ENCODE measurements at places on chromosomes 5 and 9.
A peak's percentile ranks its signal among the peaks of the same experiment; 100 is the strongest.

DNA sequence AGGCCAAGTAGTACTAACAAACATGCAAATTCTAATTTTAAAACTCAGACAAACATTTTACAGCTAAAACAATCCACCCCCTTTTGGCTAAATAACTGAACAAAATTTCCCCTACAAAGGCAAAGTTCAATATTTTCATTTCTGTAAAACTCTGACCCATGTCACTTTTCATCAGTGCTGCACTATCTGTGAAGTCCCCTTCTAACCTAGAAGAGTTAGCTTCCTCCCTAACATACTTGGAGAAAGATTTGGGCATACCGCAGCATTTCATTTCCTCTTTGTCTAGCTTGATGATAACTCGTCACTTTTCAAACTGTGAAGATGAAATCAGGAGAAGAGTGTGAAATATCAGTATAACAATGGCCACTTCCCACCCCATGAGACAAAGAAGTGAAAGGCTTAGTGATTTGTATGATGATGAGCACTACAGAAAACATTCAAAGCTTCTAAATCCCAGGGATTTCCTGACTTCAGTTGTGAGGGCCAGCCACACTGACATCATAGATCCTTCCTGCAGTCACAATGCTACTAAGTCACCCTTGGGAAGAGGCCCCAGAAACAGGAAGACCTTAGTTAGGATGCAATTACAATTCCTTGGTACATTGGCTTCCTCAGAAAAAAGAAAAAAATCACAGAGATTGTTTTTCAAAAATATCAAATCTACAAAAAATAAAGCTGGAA, at the start of gene FAM81B:
FAM81B (plus strand) TSS at position 555 of the 681 bp plus-strand sequence; CDS start at position 579, 24 bp downstream.
- DNase-seq = no peak

- DNase-seq = no peak
These were observed 316.3 kb upstream of the POU5F2 start for GRCh38 chr5:94057655-94058054.

- no peak for DNase-seq
These were observed 100.0 kb downstream of the SEMA5A start for GRCh38 chr5:9445826-9446388.

GRCh38 chr9:137534256-137535119, 15.7 kb downstream of the PNPLA7 start:
- DNase-seq = peak; percentile 10

- no peak for DNase-seq
These were observed 22.1 kb downstream of the CEMIP2 start for GRCh38 chr9:71746023-71746757.

- peak; percentile 76 for DNase-seq
These were observed 23.4 kb downstream of the PAM start for GRCh38 chr5:102778478-102778877.

- no peak for DNase-seq
These were observed 889.3 kb downstream of the MAT2B start for GRCh38 chr5:164394686-164395194.

GRCh38 chr5:74660140-74660539, 19.6 kb upstream of the ENC1 start:
- no peak for DNase-seq

- no peak for DNase-seq
These were observed 10.7 kb downstream of the PBX3 start for GRCh38 chr9:125757834-125758233.

GRCh38 chr5:98085593-98085992, 687.9 kb upstream of the RGMB start:
- DNase-seq = no peak

DNA sequence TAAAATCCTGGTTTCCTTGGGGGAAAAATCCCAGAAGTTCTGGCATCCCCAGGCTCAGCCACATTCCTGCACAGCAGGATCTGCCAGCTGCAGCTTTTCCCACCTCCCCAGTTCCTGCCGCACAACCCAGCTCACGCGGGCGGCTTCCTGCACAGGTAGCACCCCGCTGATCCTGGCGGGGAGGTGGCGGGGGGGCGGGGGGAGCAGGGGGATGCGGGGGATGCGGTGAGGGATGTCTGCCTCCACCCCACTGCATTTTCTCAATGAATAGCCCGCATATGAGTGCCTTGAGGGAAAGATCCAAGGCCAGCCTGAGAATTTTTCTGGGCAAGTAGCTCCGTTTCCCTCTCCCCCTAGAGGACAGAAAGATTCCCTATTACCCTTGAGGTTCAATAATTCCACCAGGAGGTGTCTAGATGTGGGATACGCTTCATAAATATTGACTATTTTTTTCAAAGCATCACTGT, 21.1 kb downstream of the GFPT2 start:
- DNase-seq = no peak

DNA sequence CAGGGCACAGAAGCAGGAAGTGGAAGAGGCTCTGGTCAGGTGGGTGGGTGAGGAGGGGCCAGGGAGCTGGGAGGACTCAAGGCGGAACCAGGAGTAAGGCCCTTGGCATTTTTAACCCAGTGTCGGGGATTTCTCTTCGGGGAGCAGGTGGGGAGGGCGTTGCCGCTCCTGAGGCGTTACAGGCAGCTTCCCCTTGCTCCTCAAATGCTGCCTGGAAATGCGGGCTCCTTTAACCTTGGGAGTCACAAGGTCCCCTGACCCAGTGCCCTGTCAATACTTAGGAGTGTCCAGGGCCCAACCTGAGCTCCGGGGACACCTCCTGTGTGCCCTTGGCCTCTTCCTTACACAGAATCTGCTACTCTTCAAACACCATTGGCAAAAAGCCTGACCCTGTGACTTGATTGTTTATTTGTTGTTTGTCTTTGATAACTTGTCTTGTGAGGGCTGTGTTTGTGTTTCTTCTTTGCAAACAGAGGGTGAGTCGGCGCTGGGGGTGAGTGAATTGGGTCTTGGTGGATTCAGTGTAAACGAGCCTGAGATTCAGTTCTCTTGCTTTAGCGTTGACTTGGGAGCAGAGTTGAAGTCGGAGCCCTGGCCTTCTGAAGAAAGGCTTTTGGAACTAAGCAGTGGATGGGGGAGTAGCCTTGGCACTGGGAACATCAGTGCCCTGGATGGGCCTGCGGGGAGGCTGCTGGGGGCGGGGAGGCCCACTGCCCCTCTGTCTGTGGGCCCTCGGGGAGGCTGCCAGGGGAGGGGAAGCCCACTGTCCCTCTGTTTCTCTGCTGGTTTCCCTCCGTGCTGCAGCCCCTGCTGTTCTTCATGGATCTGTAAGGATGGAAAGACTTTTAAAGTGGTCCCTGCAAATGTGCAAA, 300.7 kb upstream of the IRX4 start:
- no peak for DNase-seq

- DNase-seq = no peak
These were observed 1060.5 kb upstream of the DMAC1 start for GRCh38 chr9:8860086-8860485.

GRCh38 chr5:178644826-178645545, 18.1 kb upstream of the CLK4 start:
- DNase-seq = no peak

DNA sequence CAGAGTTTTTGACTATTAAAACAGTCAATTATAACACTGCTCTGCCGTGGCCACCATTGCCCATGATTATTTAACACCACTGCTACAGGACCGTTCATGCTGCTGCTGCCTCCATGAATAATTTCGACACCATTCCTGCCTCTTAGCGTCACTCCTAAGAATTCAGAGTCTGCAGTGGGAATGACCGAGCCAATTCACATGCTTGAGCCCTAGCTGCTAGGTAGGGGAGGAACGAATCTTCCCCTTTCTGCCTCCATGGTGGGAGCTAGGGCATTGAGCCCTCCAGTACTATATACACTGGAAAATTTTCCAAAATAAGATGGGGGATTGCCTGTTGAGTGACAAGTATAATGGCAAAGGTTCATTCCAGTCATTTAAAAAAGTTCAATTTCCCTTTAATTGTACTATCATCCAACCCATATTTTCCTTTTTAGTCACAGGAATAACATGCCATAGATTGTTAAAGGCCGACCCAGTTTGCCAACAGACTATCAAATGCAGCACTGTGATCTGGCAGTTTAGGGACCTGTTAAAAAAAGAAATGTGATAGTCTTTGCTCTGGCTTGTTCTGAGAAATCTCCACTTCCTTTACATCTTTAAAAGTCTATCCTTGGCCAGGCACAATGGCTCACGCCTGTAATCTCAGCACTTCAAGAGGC, 13.5 kb upstream of the B4GALT1 start:
- DNase-seq = no peak

DNA sequence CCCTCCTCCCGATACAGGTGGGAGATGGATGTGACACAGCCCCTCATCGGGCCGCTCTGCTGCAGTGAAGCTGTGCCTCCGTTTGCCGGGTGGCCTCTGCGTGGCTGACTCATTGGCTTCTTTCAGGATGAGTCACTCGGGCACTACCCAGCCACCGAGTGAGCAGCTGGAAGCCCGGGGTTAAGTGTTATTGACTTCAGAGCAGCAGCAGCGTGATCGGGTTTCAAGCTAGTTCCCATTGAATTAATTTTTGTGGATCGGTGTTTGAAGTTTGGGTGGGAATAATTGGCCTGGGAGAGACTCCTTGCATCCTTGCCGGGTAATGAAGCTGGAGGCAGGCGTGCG, 266.4 kb upstream of the IRX4 start:
- DNase-seq = no peak

- peak; percentile 83 for DNase-seq
These were observed 24.9 kb downstream of the PCDHGC5 start for GRCh38 chr5:141513627-141514329.
